SIG-M5 (cell line): ENCODE measurements at places on chromosomes 1 and 21.

DNA sequence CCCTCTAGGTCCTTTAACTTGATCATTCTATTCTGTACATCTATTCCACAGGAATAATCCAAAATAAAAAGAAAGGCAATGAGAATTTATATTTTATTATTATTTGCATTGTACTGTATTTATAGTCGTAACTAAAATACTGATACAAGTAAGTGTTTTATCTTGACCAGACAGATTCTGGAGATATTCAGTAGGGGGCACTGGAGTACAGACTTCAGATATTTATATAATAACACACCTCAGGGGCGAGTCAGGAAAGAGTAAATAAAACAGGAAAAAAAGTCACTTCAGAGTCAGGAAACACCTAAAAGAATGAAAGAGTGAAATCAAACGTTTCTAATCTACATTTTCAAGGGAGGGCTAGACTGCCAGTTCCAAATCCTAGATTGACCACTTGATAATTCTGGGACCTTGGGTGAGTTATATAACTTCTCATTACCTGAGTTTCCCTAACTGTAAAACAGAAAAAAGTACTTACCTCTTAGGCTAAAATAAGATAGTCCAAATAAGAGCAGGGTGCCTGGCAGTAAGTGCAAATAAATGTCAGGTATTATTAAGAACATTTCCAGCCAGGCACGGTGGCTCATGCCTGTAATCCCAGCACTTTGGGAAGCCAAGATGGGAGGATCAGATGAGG lies 31.1 kb upstream of the MTF1 start:
- DNase-seq: no peak

GRCh38 chr1:8742022-8742924 lies 75.2 kb downstream of the RERE start:
- DNase-seq: no peak

DNA sequence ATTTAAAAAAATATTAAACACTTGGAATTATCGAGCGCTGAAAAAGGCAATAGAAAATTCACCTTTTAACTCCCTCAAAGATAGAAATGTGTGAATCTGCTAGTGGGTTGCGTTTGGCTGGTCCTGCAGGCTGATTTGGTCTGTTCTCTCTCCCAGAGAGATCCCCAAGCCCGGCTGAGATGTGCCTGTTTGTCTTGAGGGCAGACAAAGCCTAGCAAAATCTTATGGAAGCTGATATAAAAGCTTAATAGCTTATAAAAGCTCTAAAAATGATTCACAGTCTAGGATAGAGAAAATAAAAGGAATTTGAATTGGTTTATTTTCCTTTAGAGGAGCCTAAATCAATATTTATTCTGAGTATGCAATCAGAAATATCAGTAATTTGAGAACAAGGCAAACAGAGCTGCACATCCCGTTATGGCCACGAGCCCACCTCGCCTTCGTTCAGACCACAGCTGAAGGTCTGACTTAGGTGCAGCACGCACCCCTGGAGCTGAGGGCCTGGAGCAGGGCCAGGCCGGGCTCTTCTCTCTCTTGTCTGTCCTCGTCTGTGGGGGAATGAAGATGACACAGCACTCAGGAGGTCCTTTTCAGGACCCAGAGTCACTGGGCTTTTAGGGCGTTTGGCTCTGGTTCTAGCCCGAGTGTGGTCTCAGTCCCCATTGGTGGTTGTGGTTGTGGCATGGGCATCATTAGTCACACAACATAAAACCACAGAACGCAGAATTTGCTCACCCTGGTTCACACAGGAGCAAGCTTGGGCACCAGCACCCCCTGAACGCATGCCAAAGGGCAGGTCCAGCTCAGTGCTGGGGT lies 18.6 kb downstream of the PDE9A start:
- DNase-seq: no peak

DNA sequence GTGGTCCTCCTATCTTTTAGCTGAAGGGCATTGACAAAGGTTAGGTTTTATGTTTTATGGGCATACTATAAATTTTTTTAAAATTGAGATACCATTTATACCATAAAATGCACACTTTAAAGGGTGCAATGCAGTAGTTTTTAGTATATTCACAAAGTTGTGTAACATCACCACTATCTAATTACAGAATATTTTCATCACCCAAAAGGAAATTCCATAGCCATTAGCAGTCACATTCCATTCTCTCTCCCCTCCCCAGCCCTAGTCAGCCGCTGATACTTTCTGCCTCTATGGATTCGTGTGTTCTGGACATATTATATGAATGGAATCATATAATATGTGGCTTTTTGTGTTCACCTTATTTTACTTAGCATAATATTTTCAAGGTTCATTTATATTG lies 135.8 kb upstream of the B3GALT2 start:
- no peak for DNase-seq

GRCh38 chr1:14140831-14141401 lies 440.9 kb downstream of the PRDM2 start:
- DNase-seq: no peak

GRCh38 chr1:39717809-39718208 lies 20.9 kb upstream of the PPIE start:
- no peak for DNase-seq

DNA sequence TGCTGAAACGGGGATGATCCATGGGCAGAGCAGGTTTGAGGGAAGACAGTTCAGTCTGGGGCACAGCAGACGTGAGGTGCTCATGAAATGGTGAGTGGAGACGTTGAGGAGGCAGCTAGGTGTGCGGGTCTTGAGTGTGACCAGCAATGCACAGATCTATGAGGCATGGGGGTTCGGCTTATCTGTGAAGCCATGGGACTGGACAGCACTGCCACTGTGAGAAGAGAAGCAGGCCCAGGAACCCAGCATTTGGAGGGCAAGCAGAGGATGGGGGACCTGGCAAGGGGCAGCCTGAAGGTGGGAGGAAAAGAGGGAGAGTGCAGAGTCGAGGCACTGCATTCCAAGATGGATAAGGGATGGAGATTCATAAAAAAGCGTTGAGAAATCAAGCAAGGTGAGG lies 8.0 kb downstream of the CSF1 start:
- DNase-seq: no peak

- no peak for DNase-seq
Measured at GRCh38 chr1:157269656-157270375, 131.6 kb upstream of the ETV3 start.

GRCh38 chr1:20698195-20698910 lies 19.5 kb downstream of the KIF17 start:
- no peak for DNase-seq

GRCh38 chr1:25485536-25486411 lies 55.1 kb downstream of the MACO1 start:
- DNase-seq: no peak

DNA sequence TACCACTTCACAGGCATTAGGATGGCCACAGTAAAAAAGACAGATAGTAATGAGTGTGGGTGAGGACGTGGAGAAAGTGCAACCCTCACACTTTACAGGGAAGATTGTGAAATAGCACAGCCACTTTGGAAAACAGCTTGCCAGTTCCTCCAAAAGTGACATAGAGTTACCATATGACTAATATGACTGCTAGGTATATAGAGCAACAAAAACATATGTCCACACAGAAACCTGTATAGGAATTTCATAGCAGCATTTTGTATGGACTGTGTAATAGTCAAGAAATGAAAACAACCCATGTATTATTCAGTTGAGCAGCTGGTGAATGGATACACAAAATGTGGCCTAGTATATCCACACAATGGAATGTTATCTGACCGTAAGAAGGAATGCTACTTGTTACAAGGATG lies 30.4 kb upstream of the LBR start:
- peak; percentile 32 for DNase-seq

- no peak for DNase-seq
Measured at GRCh38 chr1:160768295-160768657, 27.7 kb upstream of the LY9 start.

- no peak for DNase-seq
Measured at GRCh38 chr1:178607718-178608408, 95.0 kb downstream of the TEX35 start.

GRCh38 chr1:204684571-204685235 lies 835 bp downstream of the LRRN2 start:
- no peak for DNase-seq

DNA sequence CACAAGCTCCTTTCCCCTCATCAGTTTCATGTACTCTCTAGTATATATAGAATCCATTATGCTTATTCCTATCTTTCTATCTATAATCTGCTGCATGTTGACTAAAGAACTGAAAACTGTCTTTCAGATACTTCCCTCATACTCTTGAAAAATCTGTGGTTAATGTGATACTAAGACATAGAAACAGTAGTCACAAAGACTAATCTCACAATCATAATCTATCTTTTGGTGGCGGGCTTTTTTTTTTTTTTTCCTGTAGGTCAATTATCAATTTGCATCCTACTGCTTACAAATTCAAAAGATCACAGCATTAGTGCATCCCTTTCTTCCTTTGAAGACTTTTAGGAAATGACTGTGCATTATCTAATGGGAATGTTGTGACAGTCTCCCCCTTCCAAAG lies 4.7 kb downstream of the UBR4 start:
- DNase-seq: no peak

DNA sequence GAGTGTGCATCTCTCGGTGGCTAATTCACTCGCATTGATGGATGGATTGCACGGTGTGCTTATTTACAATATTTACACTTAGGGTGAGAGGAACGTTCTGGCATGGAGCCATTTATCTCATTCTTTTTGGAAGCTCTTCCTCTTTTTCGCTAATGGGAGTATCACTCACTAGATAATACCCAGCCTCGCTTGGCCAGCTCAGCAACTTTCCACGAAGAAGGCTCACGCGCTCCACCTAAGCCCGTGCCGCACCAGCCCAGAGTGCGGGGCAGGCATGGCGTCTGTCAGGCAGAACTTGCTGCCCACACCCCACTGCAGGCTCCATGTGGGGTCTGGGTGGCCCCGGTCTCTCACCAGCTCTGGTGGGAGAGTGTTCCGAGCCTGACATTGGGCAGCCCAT lies 484.9 kb downstream of the NPHP4 start:
- DNase-seq: no peak

GRCh38 chr1:8203056-8203455 lies 114.9 kb upstream of the SLC45A1 start:
- no peak for DNase-seq

DNA sequence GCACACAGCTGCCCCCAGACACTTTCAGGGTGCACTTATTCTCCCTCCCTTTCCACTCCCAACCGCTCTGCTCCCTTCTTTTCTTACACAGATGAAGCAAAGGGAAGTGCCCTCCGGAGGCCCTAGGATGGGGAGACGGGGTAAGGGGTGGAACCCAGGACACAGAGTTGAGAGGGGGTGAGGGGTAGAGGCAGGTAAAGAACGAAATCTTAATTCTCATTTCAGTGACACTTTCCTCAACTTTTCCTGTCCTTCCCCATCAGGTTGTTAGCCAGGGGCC lies 12.8 kb downstream of the PLEKHO1 start:
- no peak for DNase-seq

DNA sequence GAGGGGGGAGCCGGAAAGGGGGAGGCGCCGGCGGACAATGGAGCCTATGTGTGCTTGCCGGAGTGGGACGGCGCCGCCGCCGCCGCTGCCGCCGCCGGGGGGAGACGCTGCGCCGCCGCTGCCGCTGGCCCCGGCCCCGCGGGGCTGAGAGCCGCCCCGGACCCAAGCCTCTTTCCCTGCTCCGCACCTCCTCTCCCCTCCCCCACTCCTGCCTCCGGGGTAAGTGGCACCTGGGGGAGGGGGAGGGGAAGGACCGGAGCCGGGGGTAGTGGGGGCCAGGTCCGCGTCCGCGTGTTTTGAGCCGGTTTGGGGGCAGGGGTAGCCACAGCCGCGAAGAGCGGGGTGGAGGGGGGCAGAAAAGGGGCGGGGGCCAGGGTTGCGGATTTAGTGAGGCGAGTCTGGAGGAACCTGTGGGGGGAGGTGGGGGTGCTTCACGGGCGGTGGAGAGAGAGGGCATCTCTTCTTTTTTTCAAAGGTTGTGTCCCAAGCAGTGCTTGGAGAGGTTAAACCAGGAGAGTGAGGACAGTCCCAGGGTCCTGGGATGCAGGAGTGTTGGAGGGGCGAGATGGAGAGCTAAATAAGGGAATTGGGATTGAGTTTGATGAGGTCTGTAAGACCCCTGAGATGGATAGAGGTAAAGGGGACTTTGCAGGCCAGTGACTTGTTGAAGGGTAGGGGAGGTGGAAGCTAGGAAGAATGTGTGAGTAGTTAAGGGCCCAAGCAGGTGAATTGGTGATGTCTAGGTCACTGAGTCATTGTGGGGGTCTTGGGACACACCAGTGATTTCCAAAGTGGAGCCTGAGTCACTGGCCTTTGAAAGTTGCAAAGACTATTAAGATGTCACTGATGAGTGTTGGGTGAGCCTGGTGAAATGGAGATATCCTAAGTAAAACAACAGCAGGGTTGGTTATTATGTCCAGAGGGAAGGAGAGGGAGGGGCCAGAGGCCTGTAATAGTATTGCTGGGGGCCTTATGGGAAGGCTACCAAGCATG lies 59.1 kb downstream of the BCL9 start:
- no peak for DNase-seq

DNA sequence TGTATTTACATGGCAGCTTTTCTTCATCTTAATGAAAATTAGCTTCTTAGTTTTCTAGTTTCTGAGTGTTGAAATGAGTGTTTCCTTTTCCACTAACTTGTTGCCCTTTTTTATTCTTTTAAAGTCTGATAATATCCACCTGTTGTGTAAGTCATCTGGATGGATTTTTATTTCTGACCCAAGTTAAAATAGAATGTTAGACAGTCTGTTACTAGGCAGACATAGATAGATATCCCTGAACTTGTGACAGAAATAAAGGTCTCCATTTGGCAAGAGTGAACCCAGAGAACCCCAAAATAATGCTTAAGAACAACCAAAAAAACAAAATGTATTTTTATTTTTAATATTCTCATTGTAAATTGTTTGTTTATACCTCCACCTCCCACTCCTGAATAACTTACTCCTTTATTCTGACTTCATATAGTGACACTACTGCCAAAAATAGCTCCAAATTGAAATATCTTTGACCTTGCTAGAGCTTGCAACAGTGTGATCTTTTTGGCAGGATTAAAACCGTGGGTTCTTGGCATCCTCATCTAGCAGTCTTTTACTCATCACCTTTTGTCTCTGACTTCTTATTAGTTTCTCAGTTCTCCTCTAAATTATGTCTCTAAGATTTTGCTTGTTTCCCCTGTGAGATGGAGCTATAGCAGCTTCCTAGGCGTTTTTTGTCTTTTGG lies 26.9 kb upstream of the SH3D21 start:
- no peak for DNase-seq

DNA sequence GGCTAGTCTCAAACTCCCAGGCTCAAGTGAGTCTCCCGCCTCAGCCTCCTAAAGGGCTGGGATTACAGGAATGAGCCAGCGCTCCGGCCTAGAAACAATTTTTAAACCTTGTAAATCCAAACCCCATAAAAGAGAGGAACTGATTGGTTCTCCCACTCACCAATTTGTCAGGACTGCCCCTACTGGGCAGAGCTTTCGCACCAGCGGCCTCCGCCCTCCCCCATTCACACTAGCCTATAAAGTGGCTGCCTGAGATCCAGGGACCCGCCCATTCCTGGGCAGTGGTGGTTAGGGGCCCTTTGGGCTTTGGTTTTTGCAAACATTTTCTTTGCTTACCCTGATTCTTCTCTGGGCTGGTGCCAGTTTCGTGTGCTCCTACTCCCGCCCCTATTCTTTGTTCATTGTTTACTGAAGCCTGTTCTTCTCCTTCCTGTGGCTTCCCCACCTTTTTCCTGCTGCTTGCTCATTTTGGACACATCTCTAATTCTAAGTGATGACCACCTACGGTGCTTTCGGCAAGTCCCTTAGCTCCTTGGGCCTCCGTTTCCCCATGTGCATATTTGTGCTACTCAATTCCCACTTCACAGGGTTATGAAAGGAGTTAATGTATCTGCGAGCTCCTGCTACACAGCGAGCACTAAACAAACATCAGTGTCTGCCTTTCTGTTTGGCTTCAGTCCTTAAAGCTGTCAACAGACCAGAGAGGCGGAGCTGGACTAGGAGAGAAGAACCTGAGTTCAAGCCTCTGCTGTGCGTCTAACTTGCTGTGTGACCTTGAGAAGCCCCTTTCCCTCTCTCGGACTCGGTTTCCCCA lies 39.8 kb upstream of the CLIC4 start:
- DNase-seq: no peak
